ENCODE measurements at places on chromosomes 2 and 18.

DNA sequence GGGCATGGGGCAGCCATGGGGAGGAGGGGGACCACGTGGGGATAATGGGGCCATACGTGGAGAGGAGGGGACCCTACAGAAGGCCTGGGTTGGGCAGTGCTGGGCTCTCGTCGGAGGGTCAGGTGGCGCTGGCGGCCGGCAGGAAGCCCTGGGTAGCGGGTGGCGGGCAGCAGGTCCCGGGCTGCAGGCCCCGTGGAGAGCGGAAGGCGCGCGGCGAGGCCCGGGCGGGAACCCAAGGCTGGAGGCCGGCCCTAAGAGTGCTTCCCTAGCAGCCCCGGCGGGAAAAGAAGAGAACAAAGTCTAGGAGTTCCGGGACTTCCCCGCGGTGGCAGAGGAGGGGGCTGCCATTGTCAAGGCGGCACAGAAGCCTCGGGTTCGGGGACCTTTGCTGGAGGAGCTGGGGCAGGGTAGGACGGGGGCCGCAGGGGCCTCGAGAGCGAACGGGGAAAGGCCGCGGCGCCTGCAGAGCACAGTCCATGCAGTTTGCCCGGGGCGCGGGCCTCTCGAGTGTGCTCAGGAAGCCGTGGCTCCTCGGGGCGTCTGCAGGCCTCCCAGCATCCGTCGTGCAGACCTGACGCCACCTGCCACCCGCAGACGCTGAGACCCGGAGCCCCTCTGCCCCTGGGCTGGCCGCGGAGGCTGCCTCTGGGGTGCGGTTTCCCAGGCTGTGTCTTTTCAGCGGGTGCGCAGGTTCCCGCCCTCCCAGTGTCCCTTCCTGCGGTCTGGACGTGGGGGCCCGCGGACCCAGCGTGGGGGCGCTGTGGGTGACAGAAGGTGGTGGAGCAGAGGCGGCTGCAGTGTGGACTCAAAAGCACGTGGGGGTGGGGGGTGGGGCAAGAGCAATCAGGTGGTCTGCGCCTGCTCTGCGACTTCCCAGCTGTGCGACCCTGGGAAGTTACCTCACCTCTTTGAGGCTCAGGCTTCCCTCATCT lies 19.4 kb upstream of the NCL start:
- DNase-seq = no peak

- peak; percentile 13 for DNase-seq
Measured at GRCh38 chr2:161379740-161380139, 36.4 kb upstream of the TBR1 start.

GRCh38 chr2:189213250-189213649 lies 33.7 kb upstream of the COL5A2 start:
- no peak for DNase-seq

- DNase-seq = peak; percentile 81
Measured at GRCh38 chr2:165793161-165793778, 777 bp downstream of the GALNT3 start.

GRCh38 chr2:214507032-214507431 lies 96.2 kb downstream of the VWC2L start:
- DNase-seq = no peak

GRCh38 chr18:63936932-63937393 lies 12.1 kb upstream of the HMSD start:
- no peak for DNase-seq

GRCh38 chr2:238703053-238703415 lies 144.9 kb upstream of the TWIST2 start:
- no peak for DNase-seq

DNA sequence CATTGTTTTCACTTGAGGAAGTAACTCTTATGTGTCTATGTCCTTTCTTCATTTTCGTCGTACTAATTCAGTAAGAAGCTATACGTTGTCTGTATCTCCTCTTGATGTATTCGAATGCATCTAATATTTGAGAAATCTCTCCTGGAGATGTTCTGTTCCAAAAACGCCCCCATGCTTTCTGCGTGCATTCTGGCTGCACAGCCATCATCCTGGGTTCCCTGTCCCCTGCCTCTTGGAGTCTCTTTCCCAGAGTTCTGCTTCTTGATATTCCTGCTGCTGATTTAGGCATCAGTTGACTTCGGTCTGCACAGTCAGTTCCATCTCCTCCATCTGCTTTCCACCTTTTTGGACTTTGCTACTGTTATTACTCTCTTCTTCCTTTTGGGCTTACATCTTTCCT lies 13.5 kb downstream of the PNO1 start:
- no peak for DNase-seq

DNA sequence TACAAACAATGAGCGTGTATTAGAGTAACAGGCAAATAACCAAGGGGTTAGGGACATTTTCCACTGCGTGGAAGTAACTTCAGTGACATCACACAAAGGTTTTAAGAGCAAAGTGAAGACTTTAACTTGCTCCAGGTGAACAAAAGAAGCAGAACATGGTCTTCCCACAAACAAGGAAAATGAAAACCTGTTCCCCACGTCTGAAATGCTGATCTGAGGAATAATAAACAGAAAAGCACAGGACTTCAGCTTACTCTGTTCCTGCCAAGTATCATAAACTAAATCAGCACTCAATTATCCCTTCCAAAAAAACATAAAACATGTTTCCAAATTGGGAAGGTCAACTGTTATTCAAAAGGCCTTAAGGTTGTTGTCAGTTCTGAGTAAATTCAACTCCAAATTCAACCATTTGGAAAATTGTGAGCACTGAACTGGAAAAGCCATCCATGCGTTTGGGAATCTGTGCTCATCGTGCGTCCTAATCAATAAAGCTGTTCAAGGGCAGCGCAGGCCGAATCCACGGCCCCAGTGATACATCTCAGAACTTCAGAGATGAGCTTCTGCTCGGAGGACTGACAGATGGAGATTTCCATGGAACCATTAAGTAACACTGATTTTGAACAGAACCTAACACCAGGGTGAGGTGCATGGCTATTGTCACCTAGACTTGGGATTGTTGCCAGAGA lies 7.7 kb upstream of the SNTG2 start:
- no peak for DNase-seq

- DNase-seq = no peak
Measured at GRCh38 chr2:6071519-6071918, 379.3 kb downstream of the SOX11 start.

- DNase-seq = no peak
Measured at GRCh38 chr2:207514451-207514850, 15.3 kb upstream of the CREB1 start.

GRCh38 chr2:178211943-178212342 lies 17.6 kb downstream of the OSBPL6 start:
- no peak for DNase-seq

GRCh38 chr2:111904726-111905474 lies 6.5 kb downstream of the MERTK start:
- DNase-seq = no peak

DNA sequence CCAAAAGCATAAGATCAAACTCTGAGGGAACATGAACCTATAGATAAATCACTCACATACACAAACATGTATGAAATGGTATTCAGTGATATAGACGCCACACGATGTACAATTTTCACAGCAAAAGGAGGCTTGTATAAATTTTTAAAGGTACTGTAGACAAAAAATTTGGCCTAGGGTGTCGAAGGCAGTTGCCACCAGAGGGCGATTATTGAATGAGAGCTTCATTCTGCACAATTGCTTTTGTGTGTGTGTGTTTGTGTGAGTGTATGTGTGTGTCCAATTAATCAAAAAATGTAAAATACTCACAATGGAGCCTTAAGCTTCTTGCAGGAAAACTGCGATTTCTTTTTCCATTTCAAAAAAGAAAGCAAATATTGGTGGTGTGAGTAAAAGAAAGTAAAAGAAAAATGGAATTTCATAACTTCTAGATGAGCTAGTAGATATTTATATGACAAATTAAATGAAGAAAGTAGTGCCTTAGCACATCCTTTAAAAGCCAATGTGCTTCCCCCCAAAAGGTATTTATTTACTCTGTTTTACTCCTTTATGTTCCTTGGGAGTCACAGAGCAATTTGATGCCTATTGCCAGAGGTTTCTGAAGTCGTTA lies 800.1 kb downstream of the SATB2 start:
- DNase-seq = peak; percentile 38

DNA sequence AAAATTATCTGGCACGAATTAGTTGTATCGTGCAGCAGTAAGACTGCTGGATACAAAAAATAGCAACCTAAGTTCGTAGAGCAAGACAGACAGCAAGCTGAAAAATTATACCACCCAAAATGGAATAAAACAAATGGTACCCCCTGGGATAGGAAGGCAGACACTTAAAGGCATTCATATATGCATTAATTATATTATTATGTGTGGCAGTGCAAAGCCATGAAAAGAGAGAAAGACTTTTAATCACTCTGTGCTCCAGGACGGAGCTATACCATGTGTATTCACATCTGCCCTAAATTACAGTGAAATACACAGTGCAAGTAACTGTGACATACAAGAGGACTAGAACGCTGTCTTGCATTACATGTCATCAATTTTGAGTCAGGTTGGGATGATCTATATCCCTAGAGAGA lies 235.9 kb downstream of the GULP1 start:
- DNase-seq = no peak

- DNase-seq = no peak
Measured at GRCh38 chr2:23478933-23479683, 94.1 kb downstream of the KLHL29 start.

GRCh38 chr2:198004921-198005829 lies 200.8 kb downstream of the PLCL1 start:
- no peak for DNase-seq

GRCh38 chr2:36404754-36405153 lies 49.2 kb downstream of the CRIM1 start:
- no peak for DNase-seq

GRCh38 chr18:48668466-48669179 lies 129.8 kb downstream of the CTIF start:
- no peak for DNase-seq

DNA sequence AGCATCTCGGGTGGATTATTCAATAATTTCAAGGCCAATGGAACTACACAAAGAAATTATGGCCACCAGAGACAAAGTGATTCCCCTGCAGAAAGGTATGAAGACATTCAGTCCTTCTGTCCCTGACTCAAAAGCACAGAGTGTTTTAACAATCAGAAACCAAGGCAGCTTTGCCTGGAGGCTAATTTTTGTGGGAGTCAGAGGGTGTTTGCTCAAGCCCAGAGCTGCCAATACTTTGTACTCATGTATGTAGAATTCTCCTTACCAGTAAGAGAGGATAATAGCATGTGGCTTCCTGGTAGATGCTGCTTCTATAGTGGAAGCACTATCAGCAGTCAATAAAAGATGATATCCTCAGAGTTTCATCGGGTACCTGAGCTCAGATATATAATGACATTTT lies 178.4 kb downstream of the KCNE4 start:
- peak; percentile 87 for DNase-seq

GRCh38 chr18:47754311-47755101 lies 176.0 kb downstream of the SMAD2 start:
- DNase-seq = peak; percentile 45

GRCh38 chr2:47437287-47437686 lies 34.3 kb downstream of the MSH2 start:
- peak; percentile 46 for DNase-seq

DNA sequence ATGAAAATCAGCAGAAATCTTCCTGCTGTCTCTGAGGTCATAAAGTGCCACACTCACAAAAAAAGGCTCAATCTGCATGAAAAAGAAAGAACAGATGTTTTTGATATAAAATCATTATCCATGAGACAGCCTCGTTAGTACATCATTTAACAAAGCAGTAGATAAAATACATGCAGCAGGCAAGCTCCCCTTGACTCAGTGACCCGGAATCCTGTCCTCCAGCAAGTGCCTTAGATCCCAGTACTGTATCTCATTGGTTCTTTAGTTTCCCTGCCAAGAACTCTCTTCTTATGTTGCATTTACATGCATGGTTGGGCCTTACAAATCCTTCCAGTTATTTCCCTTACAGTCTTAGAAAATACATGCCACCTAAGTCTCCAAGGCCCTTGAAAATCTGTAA lies 148.9 kb upstream of the CCDC195 start:
- no peak for DNase-seq

DNA sequence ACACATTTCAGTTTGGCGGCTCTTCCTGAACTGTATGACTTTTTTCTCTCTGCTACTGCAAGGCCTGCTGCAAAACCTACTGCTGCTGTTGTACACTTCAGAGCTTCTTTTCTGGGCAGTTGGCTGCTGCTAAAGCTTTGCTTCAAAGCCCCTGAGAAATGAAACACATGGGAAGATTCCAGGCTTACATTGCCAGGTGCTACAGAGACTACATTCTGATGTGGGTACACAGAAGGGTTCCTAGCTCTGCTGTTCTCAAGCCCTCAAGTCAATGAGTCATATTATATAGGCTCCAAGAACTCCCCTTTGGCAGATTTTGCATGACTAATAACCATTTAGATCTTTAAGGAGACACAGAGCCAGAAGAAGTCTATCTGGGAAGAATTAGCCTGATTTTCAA lies 12.9 kb upstream of the PGAP1 start:
- DNase-seq = peak; percentile 50

GRCh38 chr18:46474487-46475389 lies 182.3 kb downstream of the LOXHD1 start:
- no peak for DNase-seq

DNA sequence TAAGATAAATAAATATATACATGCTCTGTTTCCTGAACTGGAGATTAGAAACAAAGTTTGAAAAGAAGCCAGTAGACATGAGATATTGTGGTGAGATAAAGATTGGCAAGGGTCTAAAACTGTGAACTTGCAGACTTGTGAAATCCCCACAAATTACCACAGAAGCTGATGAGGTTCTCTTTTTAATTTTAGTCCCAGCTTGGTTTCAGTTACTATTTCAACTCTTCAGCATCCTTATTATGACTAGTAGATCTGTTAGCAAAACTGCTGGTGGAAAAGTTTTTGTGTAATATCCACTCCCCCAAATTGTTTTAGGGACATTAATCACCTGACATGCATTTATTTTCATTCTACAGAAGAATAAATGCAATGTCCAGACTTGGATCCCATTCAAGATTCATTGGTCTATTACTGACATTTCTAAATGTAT lies 20.8 kb downstream of the RASGRP3 start:
- no peak for DNase-seq

DNA sequence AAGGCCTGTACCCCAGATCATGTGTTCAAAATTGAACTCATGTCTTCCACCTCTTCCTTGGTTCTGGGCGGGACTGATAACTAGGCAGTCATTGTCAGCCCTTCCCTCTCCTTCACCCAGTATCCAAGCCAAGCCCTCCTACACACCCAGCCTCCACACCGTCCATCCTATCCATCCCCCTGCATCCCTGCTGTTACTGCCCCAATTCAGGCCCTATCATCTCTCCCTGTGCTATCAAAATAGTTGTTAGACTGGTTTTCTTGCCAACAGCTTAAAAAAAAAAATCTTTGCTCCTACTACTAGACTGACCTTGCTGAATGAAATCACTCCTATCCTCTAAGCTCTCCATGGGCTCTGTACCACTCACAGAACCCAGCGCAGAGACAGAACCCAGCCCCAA lies 32.8 kb downstream of the TGFA start:
- DNase-seq = no peak

GRCh38 chr2:236711440-236711839 lies 141.8 kb downstream of the ACKR3 start:
- peak; percentile 42 for DNase-seq

- no peak for DNase-seq
Measured at GRCh38 chr2:149226790-149227189, 103.6 kb upstream of the LYPD6 start.

- DNase-seq = no peak
Measured at GRCh38 chr2:55063713-55064323, 13.6 kb upstream of the RTN4 start.

Data from MCF 10A (cell line).